Stimulated activated CD4-positive, alpha-beta T cell treated with anti-CD3 and anti-CD28 coated beads, Interleukin-2, amount 100 ng/mL, for 24 hours (primary cell): ENCODE measurements at places on chromosomes 4 and X.

DNA sequence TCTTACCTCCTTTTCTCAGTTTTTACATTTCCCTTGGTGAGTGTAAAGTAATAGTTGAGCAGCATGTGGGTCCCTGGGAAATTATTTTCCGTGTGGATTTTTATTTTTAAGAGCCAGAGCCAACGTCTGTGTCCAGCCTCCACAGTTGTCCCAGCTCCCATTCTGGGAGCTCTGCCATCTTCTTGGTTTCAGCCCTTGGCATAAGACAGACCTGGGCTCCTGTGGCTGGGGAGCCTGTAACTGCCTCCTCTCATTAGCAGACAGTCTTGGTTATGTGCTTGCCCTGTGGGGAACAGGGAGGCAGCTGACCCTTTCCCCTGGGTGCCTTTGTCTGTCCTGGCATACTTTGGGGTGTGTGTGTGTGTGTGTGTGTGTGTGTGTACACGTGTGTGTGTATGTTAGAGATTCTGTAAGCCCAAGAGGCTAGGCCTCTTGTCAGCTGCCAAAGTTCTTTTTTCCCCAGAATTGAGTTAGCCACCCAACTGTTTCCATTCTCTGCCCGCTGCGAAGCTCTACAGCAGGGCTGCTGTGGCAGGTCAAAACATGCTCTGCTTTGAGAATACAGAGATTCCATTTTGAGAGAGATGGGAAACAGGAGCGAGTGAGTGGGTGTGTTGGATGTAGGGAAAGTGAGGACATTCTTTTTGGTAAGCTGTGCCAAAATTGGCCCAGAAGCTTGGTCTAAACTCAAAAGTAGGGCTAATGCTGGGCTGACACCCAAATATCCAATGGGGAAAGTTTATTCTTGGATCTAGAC is 140.7 kb downstream of the TMEM164 start:
- no peak for DNase-seq

GRCh38 chrX:20229155-20229554 is 37.6 kb downstream of the RPS6KA3 start:
- DNase-seq: no peak

DNA sequence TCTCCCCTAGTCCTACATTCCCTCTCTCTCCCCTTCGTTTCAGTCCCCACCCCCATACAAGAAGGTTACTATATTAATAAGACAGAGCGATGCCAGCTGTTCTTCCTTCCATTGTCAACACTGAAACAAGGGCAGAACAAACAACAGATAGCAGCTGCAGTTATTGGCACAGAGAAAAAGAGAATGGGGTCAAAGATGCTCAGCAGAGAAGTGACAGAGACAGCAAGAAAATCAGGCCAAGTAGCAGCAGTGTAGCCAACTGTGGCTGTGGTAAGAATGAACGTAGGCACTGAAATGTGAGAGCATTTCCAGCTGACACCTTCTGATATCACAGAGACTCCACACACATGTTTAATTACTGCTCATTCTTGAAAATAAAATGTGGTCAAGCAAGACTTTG is 641.8 kb downstream of the FSTL5 start:
- no peak for DNase-seq

GRCh38 chr4:18020671-18021469 is 685 bp downstream of the LCORL start:
- DNase-seq: peak; percentile 41

GRCh38 chr4:153211986-153212728 is 7.9 kb downstream of the TRIM2 start:
- no peak for DNase-seq
